Activated naive CD4-positive, alpha-beta T cell (primary cell): ENCODE measurements at places on chromosomes 5 and 9.

DNA sequence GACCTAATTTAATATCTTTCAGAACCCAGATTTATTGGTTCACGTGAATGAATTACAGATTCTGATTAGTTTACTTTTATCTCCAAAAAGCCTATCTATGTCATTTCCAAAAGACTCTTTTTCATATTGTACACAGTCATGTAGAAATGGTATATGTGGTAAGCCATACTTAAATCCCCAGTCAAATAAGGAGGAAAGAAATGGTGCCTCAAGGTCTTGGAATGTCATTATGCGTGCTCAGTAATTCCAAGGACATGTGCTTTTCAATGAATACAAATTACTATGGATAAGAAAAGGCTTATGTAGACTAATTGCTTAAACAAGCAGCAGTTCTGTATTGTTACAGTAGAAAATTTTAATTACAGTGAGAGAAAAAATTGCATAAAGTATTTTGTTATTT is 64.1 kb upstream of the TYRP1 start:
- no peak for DNase-seq

GRCh38 chr9:38019731-38020130 is 49.3 kb downstream of the SHB start:
- no peak for DNase-seq

DNA sequence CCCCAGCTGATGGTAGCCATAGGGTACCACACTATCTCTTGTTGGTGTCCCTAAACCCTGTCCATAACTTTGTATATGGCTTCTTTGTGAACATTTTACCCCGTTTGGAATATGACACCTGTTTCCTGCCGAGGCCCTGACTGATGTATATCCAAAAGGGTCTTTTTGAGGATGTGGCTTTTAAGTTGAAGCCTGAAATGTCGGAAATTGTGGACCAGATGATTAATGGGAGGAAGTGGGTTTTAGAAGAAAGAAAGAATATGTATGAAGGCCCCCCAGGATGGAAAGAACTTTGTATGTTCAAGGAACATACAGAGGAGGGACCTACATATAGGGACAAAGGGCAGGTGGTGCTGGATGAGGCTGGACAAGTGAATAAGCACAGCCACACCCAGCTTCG is 16.7 kb upstream of the TNFSF8 start:
- no peak for DNase-seq

DNA sequence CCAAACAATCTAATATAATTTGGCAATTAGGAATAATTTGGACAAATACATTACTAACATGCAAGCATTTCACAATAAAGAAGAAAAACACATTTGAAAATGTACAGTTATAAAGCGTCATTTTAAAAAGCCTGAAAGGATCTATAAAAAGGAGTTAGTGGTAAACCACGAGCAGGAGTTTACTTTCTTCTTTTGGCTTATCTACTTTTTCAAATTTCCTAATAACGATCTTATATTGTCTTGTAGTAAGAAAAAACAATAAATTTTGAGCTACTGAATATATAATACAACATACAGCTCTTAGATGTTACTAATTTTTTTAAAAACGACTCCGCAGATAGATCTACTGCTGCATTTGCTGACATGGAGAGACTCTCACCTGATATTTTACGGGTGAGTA is 79.9 kb downstream of the SMIM23 start:
- no peak for DNase-seq

DNA sequence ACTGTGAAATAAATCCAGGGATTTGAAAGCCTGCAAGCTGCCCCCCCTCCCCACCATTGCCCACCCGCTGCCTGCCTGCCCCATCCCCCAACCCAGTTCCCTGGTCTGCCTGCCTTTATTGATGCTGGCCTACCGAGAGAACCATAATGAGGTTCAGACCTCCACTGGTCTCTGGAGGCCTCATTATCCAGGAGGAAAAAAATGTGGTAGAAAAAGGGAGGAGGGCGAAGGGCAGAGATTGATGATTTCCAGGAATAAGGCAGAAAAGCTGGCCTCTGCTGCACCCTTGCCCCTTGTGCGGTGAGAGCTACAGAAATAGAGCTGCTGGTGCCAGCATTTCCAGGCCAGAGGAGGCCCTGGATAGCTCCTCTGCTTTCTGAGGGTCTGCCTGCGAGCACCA is 216.1 kb downstream of the PAPPA start:
- DNase-seq: no peak

DNA sequence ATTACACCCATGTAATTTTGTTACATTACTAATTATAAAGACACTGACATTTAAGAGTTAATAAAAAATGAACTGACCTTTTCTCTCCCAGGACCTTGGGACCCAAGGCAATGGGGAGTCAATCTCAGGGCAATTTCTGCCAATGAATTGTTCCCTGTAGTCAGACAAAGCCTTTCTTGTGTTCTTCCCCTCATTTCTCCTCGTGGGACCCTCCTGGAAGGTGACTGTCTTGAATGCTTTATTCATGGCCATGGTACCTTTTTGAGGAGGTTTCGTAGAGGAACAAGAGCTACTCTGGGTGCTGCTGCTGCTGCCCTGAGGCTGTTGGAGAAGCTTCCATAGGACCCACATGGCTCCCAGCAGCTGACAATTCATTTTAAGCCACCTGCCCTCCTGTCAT is 190.3 kb downstream of the SNX18 start:
- DNase-seq: no peak
